NCI-H1105 (cell line): ENCODE measurements at places on chromosomes 1 and 21.

DNA sequence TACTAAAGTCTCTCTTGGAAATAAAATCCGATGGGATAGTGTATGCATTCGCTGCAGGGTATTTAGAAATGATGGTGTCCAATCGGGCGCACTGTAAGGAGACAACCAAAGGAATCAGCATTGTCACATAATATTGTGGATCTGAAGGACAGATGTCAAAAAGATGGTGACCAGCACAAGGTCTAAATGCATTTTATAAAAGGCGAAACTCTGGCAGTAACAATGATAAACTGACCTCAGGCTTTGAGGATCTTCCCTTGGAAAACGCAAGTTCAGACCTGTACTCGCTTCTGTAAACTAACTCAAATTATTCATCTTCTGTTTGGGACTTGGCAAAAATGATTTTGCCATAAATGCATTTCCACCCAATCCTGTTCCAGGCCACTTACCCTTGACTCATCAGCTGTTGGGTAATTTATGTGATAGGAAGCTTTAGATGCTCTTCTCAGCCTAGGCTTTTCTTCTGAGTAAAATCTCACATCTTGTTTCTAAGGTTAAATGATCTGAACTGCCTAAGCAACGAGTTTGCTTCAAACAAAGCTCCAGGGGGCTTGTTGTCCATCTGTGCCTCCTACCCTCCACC, 33.8 kb downstream of the STPG1 start:
- no peak for DNase-seq

GRCh38 chr21:44347911-44348451, 5.4 kb upstream of the TRPM2 start:
- peak; percentile 78 for DNase-seq

- no peak for DNase-seq
Observed at GRCh38 chr1:232853994-232854797, 49.0 kb downstream of the MAP10 start.

DNA sequence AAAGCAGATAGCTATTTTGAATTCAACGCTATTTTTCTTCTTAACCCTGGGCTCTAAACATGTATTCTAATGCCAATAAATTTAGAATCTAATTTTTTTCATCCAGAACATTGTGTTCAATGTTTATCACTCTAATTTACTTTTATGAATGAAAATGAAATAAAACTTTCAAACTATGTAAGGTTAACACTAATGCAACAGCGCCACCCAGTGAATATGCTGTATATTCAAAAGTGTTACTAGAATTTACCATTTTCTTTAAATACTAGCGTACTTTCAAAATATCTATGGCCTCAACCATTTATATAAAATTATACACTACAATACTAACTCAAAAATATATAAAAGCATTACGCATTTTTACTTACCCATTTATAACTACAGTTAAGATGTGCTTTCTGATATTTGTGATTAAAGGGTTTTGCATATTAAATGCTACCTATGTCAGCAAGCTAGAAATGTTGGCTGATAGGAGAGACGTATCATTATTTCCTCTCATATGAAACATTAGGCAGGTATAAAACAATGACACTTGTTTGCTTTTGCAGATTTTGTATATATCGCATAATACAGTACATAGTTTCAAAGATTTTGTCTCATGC, 5.9 kb upstream of the NUF2 start:
- peak; percentile 16 for DNase-seq

DNA sequence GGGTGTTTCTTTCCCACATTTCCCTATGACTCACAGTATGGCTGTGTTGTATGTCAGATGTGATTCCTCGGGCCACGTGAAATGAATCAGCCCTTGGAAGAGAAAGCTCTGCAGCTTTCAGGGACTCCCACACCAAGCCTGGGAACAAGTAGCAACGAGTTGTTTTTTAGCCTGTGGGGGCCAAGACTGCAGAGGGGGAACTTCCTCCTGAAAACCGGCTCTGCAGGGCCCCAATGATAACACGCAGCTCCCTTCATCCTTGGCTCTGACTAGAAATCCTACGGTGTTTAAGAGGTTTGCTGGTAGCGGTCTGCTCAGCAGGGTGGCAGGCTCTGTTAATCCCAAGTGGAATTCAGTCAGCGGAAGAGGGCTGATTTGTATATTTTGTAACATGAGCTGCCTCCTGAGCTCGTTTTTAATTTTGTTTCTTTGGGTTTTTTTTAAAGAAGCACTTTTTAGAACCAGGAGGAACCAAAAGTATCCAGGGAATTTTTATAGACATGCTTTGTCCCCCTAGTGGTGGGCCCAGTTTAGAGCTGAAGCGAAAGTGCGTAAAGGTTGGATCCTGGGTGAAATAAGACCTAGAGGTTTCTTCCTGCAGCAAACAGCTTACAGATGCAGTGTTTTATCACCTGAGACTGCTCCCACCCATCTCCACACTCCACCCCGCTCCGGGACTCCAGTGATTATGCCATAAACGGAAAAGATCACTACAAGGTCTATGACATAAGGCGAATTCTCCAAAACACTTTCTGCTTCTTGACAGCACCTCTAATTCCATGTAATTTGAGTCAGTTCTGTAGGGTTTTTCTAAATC, 48.8 kb downstream of the LAMC2 start:
- peak; percentile 22 for DNase-seq
